ENCODE measurements at places on chromosomes 3 and 15.

GRCh38 chr3:177177749-177178221 lies 19.5 kb downstream of the TBL1XR1 start:
- DNase-seq: no peak

GRCh38 chr3:157810924-157811718 lies 295.1 kb downstream of the SHOX2 start:
- no peak for DNase-seq

- no peak for DNase-seq
Measured at GRCh38 chr3:46833346-46834300, 29.6 kb downstream of the MYL3 start.

GRCh38 chr3:126216416-126216815 lies 36.0 kb upstream of the ALDH1L1 start:
- DNase-seq: peak; percentile 87

DNA sequence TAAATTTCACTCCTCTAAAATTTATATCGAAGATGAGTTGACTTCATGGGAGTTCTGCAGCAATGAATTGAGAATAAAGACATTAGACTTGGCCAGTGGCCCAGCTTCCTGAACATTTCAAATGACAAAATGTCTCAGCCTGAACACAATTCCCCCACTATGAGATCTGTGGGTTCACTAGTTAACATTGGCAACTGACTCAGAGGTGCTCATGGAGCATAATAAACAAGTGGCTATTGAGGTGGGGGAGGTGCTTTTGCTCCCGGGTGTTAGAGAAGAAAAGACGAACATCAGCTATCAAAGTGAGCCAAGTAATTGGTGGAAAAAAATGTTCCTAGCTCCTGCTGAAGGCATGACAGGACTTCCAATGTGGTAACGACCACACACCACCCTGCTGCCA lies 6.3 kb downstream of the ATP13A4 start:
- no peak for DNase-seq

GRCh38 chr3:81068546-81068945 lies 692.9 kb downstream of the GBE1 start:
- no peak for DNase-seq

DNA sequence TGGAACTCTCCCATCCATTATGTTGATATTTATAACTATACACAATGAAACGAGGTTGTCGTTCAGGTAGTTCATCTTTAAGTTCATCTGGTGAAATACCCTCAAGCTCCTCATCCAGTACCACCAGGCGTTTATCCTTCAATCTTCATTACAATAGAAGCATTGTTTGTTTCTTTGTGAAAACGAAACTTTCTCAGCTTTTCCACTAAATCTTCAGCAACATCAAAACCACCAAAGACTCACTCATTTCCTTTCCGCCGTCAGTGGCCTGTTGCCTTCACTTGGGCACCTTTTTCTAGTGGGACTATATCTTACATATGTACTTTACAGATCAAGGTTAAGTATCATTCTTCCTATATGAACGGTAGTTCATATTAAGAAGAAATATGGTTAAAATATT lies 44.1 kb upstream of the TFG start:
- DNase-seq: no peak

DNA sequence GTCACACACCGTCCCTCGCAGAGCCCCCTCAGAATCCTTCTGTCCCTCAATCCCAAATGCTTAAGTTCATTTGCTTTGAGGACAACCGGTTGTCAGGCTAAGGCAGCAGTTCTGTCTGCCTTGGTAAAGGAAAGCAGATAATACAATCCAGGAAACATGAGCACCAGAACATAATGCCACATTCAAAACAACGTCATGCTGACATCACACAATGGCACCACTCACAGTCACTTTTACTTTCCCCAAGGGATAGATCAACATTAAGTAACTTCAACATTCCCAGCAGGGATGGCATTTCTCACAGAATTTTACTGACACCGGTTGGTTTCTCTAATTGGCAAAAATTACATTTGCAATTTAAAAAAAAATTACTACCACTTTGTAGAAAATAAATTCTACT lies 74.6 kb upstream of the PSMD6 start:
- DNase-seq: no peak

GRCh38 chr15:41850482-41851166 lies 12.0 kb downstream of the PLA2G4B start:
- no peak for DNase-seq

DNA sequence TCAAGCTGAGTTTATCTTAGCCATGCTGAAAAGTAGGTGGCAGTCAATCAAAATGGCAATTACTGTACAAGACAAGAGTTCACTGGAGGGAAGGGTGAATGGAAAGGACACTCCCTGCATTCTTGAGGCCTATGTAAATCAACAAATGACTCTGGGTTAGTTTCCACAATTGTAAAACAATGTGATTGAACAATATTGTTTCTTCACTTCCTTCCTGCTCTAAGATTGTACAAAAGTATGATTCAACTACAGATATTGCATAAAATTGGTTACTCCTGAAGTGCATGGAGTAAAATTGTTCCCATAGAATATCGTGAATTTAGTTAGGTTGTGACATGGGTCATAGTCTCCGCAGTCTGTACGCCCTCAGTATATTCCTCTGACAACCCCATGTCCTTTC lies 277.6 kb downstream of the LPP start:
- DNase-seq: peak; percentile 57

DNA sequence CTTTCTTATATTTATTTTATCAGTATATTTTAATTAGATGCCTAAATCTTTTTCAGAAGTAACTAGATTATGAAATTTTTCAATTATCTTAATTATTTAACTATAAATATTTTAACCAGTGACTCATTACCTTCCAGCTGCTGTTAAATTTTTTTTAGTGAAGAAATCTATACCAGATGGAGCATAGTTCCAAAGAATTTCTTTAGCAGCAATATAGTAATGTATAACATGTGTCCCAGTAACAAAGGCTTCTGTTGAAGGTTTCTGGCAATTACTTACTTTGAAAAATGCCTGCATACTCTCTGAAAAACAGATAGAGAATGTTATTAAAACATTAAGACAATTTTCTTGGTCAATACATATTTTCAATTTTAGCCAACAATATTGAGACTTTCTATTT lies 45.1 kb upstream of the CP start:
- DNase-seq: no peak

GRCh38 chr3:86950717-86951116 lies 40.2 kb downstream of the VGLL3 start:
- DNase-seq: no peak

GRCh38 chr3:194749631-194750490 lies 64.2 kb downstream of the FAM43A start:
- DNase-seq: no peak

- DNase-seq: peak; percentile 94
Measured at GRCh38 chr3:8739757-8740504, 6.3 kb downstream of the CAV3 start.

- no peak for DNase-seq
Measured at GRCh38 chr3:139935866-139936817, 1.2 kb downstream of the CLSTN2 start.

DNA sequence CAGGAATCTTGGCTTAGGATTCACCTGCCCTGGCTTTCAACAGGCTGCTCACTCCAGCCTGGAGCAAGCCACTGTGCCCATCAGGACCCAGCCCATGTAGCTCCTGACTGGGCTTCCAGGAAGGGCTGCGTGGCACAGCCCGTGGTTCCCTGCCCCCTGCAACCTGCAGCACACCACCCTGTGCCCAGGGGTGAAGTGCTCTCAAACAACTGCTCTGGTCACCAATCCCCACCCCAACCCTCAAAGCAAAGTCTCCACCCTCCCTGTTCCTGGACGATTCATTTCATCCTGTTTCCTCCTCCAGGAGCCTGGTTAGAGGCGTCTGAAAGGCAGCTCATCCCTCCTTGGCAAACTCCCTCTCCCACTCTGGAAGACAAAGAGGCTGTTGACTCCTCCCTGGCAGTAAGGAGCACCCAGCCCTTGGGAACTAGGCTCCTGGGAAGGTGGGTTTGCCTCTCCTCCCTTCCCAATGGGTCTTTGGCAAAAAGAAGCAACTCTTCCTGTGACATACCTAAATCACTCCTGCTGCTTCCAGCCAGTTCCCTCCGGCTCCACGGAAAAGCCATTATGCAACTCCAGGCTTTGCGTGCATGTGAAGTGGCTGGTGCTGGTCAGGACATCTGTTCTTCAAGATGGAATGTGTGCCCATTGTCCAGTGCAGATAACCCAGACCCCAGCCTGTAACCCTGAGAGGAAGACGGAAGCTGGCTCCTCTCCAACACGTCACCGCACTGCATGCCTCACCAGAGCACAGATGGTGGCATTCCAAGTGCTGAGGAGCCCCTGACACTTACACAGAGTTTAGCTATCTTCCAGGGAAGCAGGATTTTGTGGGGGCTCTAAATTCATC lies 29.1 kb upstream of the VIPR1 start:
- DNase-seq: no peak

- peak; percentile 96 for DNase-seq
Measured at GRCh38 chr15:68272721-68273271, 4.7 kb upstream of the FEM1B start.

DNA sequence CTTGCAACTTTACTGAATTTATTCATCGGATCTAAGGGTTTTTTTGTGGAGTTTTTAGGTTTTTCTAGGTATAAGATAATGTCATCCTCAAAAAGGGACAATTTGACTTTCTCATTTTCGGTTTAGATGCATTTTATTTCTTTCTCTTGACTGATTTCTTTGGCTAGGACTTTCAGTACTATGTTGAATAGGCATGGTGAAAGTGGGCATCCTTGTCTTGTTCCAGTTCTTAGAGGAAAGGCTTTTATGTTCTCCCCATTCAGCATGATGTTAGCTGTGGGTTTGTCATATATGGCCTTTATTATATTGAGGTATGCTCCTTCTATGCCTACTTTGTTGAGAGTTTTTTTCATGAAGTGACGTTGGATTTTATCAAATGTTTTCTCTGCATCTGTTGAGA lies 106.7 kb downstream of the FAM43A start:
- no peak for DNase-seq

DNA sequence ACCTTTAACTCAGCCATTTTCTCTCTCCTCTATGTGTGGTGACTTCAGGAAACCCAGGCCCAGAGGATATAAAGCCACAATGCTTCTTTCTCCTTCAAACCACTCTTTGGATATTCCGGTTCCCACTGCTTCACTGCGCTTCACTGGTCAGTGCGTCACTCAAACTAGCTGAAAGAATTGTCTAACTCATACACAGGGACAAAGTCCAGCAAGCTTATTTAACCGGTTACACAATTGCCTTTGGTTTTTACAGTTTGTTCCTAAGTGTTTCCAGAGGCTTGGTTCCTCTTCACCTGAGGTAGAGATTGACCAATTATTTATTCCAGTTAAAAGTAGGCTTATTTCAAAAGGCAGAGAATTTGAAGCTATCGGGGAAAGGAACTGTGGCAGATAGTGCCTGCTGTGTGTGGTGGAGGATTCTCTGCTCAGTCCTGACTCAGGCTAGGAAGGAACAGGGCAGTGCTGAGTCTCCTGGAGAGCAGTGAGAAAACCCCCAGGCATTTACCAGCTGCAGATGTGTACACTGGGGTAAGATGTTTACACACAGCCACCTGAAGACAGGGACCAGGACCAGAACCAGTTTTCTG lies at the start of gene HGD:
Gene HGD (minus strand): TSS at position 145 of the 587 bp plus-strand sequence. CDS start 128 bp downstream, at position 17.
- no peak for DNase-seq

- no peak for DNase-seq
Measured at GRCh38 chr3:175274056-175274455, 414.9 kb downstream of the NAALADL2 start.

DNA sequence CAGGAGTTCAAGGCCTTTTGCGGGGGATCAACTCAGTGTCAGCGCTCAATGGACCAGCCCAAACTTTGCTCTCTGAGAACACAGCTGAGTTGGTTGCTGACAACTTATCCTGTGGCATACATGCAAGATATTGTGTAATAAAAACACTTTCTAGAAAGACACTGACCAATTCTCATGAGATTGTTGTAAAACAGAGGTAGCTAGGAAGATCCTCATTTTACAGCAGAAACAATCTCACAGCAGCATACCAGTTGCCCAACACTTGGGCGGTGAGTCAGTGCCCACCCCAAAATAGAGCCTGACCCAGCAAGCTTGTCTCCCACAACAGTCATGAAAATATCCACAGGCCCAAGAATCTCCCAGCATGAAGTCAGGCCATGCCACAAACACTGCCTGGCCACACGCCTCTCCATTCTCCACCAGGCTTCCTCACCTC lies 18.2 kb downstream of the KLHL6 start:
- peak; percentile 74 for DNase-seq

Data from NCI-H226 (cell line).